ENCODE measurements at places on chromosomes 6 and 20. TPM values are rescaled to one million over a fixed set of nuclear protein-coding genes. Genes with fewer than 3 reads are reported as not detected.

CCN2 gene
- 1,253 TPM for total RNA-seq

DNA sequence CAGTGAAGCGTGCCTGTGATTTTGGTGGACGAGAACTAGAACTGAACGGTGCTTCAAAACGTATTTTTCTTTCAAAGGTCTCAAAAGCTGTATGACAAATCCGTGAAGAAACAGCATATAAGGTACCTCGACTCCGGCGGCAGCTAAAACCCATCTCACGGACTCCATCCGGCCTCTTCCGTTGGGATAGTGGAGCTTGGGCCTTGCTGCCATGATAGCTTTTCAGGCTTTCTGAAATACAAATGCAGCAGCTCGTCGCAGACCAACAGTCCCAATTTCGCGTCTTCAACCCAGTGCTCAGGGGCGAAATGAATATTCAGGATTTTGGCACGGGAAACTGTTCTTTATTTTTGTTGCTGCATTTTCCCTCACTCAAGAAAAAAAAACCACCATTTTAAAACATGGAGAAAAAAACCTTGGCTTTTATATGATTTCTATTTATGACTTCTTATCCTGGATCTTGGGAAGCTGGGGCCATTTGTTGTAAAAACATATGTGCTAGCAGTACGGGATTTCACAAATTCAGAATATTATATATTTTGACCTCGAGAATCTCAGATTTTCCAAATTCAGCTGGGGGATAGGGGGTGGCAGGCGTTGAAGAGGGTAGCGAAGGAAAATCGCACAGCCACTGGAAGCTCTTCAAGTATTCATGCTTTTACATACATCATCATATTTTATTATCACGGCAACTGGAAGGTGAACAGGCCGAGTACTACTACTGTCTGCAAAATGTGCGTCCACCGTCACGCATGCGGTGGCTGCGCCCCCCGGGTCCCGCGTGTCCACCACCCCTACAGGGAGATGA lies 849 bp downstream of the GSTA4 start:
- H3K4me1 ChIP-seq = peaks cover 30% of the 10 kb centered on the region
- peak overlapping the region; percentile 81 for H3K4me3 ChIP-seq
- no peaks in the 10 kb centered on the region for H3K27me3 ChIP-seq
- no peaks in the 10 kb centered on the region for H3K36me3 ChIP-seq
- H3K27ac ChIP-seq = peak overlapping the region; percentile 97
- DNase-seq = peak; percentile 41

TNF gene
- total RNA-seq = 0.79 TPM

DPPA5 gene
- total RNA-seq = not detected

WFDC2 gene
- 2.4 TPM for total RNA-seq

DSE gene
- total RNA-seq = 83.2 TPM
